ENCODE measurements at places on chromosomes 3 and 15. TPM values are rescaled to one million over a fixed set of nuclear protein-coding genes. Genes with fewer than 3 reads are reported as not detected.

DNA sequence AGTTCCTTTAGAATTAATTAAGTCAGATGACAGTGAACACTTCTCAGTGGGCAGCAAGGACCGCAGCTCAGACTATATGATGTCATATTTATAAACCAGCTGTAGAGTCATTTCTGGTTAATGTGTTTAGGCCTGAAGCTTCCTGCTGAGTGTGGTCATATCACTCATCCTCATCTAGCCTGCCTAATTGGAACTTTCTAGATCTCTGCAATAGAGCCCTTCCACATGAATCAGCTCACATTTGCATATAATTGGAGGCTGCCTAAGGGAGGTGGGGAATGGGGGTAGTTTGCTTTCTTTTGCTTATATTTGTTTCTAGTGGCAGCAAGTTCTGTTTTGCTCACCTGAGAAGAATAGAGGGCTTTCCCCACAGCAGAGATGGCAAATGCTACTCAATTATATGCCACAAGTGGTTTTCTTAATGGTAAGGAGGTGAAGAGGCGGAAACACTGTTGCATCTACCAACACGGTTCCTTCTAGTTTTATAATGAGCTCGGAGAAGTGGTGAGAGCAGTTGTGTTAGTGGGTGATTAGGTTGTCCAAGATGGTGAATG, 148.1 kb downstream of the KLHL25 start:
- DNase-seq, result no peak

GRCh38 chr3:187227658-187228258, 30.5 kb downstream of the RTP1 start:
- no peak for DNase-seq

The C3orf20 gene
- total RNA-seq, result not detected

GRCh38 chr3:107644631-107645030, 121.9 kb downstream of the BBX start:
- DNase-seq, result no peak

The SEMA3G gene
- total RNA-seq, result 16.2 TPM

The WDR93 gene
- total RNA-seq, result 0.20 TPM

The TMCO5A gene
- total RNA-seq, result not detected

DNA sequence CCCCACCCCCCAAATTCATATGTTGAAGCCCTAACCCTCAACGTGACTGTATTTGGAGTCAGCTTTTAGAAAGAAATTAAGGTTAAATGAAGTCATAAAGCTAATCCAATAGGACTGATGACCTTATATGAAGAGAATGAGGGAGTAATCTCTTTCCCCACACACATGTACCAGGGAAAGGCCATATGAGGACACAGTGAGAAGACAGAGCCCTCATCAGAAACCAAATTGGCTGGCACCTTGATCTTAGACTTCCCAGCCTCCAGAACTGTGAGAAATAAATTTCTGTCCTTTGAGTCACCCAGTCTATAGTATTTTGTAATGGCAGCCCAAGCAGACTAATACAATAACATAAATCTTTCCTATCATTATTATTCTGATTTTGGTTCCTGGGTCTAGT, 194.7 kb upstream of the NANOGP8 start:
- no peak for DNase-seq

The GOLGA8G gene
- not detected for total RNA-seq

DNA sequence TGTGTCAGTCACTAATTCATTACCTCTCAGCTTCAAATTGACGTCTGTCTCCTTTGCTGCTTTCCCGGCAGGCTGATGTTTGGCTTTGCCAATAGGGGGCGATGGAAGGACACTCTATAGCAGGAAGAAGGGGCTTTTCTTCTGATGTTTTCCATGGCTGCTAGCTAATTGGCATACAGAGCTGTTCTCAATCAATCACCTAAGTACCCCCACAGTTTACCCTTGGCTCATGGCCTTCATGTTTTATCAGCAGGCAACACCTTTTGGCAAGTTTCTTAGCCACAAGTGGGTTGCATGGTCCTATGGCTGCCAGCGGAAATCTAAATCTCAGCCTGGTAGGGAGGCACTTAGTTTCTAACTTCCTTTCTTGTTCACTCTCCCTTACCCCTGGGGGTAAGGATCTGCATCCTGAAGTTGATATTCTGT, 45.0 kb downstream of the ESYT3 start:
- no peak for DNase-seq

DNA sequence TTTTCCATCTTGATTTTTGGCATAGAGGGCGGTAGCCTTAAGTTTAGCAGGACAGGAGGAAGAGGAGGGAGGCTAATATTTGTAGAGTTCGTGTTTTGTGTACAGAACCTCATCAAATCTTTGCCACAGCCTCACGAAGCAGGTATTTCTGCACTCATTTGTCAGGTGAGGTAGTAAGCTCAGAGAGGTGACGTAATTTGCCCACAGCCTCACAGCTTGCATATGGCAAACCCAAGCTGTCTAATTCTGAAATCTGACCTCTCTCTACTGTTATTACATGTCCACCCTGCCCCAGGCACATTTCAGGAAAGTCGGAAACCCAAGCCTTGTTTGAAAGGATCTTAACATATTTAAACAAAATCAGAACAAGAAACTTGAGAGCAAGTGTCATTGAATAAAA, 91.1 kb upstream of the TPM1 start:
- DNase-seq, result no peak

The OXNAD1 gene
- 16.5 TPM for total RNA-seq

GRCh38 chr15:62059108-62059815, 985 bp downstream of the VPS13C start:
- no peak for DNase-seq

GRCh38 chr3:138888560-138888959, 53.8 kb upstream of the PIK3CB start:
- DNase-seq, result no peak

The THAP10 gene
- total RNA-seq, result 2.1 TPM

DNA sequence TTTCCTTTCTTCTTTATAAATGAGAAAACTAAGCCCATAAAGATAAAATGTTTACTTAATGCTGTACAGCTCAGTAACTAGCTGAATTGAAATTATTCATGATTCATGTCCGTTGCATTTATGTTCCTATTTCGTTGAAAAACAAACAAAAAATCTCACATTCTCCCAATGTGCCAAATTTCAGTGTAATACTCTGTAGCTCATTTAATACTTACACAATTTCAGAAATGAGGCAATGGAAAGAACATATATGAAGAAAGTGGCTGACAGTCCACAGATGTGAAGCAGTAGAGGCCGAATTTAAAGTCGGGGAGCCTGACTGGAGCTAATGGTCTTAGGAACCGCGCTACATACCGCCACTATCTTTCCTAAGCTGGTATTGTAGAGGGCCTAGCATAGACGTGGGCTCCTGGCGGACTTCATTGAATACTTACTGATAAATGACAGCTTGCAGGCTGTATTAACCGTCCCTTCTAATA, 651 bp downstream of the PLSCR2 start:
- no peak for DNase-seq

The CCR3 gene
- 0.49 TPM for total RNA-seq

DNA sequence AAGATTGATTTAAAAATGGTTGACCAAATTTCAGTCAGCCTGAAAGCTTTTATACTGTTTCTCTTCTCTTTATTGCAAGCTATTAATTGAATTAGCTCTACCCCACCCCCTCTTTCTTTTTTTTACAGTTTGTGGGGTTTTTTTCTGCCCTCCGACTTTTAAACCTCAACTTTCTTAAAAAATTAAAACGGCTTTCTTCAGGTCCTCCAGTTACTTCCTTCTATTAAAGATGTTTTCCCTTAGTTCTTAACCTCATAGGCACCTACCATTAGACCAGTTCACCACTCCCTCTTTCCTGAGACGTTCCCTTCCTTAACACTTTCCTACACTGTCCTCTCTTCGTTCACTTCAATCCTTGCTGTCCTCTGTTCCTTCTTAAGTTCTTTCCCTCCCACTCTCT, 52.4 kb downstream of the ATP8B4 start:
- DNase-seq, result no peak

- no peak for DNase-seq
Measured at GRCh38 chr15:79743032-79743431, 153.8 kb downstream of the MTHFS start.

GRCh38 chr15:59165726-59166125, 40.9 kb upstream of the LDHAL6B start:
- DNase-seq, result no peak

The CYP8B1 gene
- not detected for total RNA-seq

DNA sequence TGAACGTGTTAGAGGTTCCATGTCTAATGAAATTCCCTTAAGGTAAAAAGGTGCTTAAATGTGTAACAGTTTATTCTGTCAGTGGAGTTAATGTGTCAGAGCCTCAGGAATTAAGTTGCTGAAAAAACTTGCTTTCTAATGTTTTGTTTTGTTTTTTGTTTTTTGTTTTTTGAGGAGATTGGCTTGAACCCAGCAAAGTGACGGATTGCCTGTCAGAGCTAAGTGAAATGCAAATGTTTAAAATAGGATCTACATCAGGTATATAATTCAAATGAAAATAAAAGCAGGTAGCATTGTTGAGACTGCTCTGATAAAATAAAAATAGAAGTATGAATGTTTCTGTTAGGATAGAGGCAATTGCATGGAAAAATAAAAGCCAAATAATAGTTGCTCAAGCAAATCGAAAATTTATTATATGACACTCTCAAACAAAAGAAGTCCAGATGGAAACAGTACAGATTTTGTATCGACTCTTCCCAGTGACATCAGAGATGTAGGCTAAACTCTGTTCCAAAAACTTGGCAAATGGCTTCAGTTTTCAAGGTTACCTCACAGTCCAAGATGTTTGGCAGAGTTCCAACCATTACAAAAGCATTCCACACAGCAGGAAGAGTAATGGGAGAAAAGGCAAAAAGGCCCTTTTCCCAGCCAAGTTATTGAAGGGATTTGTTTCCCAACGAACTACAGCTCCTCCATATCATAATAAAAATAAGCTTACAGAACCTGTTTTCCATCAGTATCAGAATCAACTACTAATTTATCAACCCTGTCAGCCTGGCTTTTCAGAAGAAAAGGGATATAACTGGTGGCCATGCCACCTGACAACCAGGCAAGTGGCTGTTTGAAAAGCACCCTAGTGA, 291.0 kb downstream of the TBL1XR1 start:
- peak; percentile 94 for DNase-seq

The SCN5A gene
- 0.39 TPM for total RNA-seq

DNA sequence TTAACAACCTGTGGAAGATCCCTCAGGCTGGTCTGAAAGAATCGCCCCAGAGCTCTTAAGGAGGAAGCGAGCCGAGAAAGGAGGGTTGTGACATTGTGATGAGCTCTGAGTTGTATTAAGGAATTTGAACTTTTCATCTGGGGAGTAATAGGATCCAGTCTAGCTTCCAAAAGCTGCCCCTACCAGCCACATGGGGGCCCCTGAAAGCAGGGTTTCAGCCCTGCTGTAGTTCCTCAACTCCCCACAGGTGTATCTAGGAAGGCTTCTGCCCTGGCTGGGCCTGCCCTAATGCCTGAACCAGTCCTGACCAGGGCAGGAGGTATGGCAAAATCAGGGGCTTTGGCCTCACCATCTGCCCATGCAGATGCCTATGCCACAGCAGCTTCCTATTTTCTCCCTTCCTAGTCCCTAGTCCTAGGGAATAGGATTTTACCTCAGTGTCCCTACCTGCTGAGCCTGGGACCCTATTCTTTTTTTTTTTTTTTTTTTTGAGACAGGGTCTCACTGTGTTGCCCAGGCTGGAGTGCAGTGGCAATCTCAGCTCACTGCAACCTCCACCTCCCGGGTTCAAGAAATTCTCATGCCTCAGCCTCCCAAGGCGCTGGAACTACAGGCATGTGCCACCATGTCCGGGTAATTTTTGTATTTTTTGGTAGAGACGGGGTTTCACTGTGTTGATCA, 5.0 kb upstream of the AP3S2 start:
- DNase-seq, result no peak

GRCh38 chr3:134356411-134357040, 17.7 kb downstream of the AMOTL2 start:
- DNase-seq, result no peak

GRCh38 chr3:50248387-50248786, 12.4 kb downstream of the GNAI2 start:
- DNase-seq, result no peak

DNA sequence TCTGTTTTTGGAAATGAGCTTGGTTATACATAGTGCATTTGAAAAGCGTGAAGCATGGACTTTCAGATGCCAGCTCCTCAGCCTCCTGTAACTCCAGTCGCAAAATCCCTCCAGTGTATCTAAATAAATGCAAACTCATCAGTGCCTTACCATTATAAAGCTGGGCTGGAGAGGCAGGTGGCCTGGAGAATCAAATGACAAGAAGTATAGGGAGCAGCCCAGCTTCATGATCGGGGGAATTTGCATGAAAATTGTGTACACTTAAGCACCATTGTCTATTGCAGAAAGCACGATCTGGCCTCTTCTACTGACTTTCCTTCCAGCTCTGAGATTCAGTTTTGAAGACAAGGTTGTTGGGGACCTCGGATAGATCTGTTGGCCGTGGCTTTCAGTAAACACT, 71.7 kb downstream of the IGF1R start:
- no peak for DNase-seq

The IDH3A gene
- total RNA-seq, result 40.0 TPM

- no peak for DNase-seq
Measured at GRCh38 chr3:155069729-155070128, 10.4 kb upstream of the MME start.

GRCh38 chr3:141109751-141110150, 58.6 kb downstream of the SPSB4 start:
- DNase-seq, result no peak

GRCh38 chr15:40754574-40754882, 526 bp downstream of the RMDN3 start:
- DNase-seq, result no peak

The DZIP1L gene
- 23.9 TPM for total RNA-seq

DNA sequence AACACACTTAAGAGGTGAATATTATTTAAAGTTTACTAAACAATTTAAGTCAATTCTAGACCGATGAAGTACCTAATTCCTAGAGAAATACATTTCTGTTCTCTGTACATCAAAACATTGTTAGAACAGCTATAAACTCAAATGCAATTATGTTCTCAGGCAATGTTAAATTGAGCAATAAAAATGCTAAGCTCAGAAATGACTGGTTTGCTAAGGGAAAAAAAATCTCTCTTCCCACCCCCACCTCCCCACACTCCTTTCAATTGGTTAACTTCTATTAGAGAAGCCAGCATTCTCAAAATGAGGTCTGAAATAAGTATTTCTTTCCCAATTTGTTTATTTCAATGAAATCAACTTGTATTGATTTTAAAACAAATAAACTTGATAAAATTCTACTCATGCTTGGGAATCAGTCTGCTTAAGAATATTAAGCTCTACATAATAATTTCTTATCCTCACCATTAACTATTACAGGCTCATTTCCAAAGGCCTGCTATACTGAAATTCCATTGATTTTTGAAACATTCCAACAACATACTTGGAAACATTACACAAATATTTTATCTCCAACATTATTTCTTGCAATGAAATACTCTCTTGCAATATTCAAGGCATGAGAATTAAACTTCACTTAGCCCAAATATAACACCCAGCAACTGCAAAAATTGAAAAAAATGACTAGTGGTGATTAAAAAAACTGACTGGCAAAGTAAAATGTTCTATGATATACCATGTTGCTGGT, 22.6 kb downstream of the TSPAN3 start:
- no peak for DNase-seq

The GABRG3 gene
- 0.89 TPM for total RNA-seq
